Thyroid gland (tissue), 4 donors: ENCODE measurements at places on chromosomes 7 and 10. TPM values are rescaled to one million over a fixed set of nuclear protein-coding genes. Genes with fewer than 3 reads are reported as not detected.

- peaks cover 13% of the 10 kb centered on the region for H3K4me1 ChIP-seq
- no peaks in the 10 kb centered on the region for H3K27me3 ChIP-seq
- no peak overlapping the region for H3K4me3 ChIP-seq
- H3K27ac ChIP-seq = no peak overlapping the region
- no peaks in the 10 kb centered on the region for H3K36me3 ChIP-seq
Observed at GRCh38 chr10:3071405-3072198, 4.3 kb downstream of the PFKP start.

The TFR2 gene
- not detected for total RNA-seq

GRCh38 chr10:109239371-109239770 is 683.9 kb downstream of the XPNPEP1 start:
- no peaks in the 10 kb centered on the region for H3K36me3 ChIP-seq
- DNase-seq = no peak
- H3K4me1 ChIP-seq = no peaks in the 10 kb centered on the region
- no peaks in the 10 kb centered on the region for H3K27me3 ChIP-seq

- peak overlapping the region; percentile 81 for H3K4me3 ChIP-seq
- no peaks in the 10 kb centered on the region for H3K36me3 ChIP-seq
- no peak for DNase-seq
- H3K27me3 ChIP-seq = no peaks in the 10 kb centered on the region
- H3K27ac ChIP-seq = peak overlapping the region; percentile 99
- peaks cover 25% of the 10 kb centered on the region for H3K4me1 ChIP-seq
Observed at GRCh38 chr10:63522277-63522687, 1.1 kb downstream of the REEP3 start.

The CTNNA3 gene
- not detected for total RNA-seq

The SLC18A2 gene
- total RNA-seq = not detected

DNA sequence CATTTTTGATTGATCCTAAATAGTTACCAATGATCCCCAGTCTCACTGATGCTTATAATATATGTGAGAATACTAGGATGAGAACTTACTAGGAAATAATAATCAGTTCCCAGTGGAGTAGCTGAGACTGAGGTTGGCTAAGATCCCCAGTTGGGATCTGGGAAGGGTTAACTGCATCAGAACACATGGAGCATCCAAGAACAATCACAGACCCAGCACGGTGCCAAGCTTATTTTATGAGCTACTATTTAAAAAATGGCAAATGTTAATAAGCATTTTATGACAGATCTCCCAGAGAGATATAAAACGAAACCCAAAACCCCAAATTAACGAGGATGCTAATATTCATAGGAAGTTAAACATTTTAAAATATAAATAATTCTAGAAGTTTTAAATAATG is 379.5 kb downstream of the THSD7A start:
- H3K27me3 ChIP-seq = no peaks in the 10 kb centered on the region
- no peak overlapping the region for H3K27ac ChIP-seq
- DNase-seq = no peak
- H3K4me1 ChIP-seq = no peaks in the 10 kb centered on the region
- no peak overlapping the region for H3K4me3 ChIP-seq

- peaks cover 10% of the 10 kb centered on the region for H3K4me1 ChIP-seq
- H3K27ac ChIP-seq = no peak overlapping the region
- H3K4me3 ChIP-seq = no peak overlapping the region
- H3K36me3 ChIP-seq = peaks cover 10% of the 10 kb centered on the region
- H3K27me3 ChIP-seq = no peaks in the 10 kb centered on the region
Observed at GRCh38 chr7:140333223-140333622, 65.1 kb downstream of the SLC37A3 start.

The SDK1 gene
- total RNA-seq = 1.3 TPM

DNA sequence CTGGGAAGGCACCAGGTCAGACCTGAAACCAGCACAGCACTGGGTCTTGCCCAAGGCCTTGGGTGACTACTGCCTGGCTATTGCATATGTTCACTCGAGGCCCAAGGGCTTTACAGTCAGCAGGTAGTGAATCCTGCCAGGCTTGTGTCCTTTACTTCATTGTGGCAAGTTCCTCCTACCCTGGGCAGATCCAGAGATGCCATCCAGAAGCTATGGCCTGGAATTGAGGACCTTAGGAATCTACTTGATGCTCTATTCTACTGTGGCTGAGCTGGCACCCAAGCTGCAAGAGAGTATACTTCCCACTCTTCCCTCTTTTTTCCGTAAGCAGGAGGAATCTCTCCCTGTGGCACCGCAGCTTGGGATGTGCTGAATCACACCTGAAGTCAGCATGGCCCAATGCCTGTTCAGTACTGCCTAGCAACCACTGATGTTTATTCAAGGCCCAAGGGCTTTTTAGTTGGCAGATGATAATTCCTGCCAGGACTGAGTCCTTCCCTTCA is 246.7 kb upstream of the CTBP2 start:
- H3K27me3 ChIP-seq = no peaks in the 10 kb centered on the region
- H3K36me3 ChIP-seq = no peaks in the 10 kb centered on the region
- no peaks in the 10 kb centered on the region for H3K4me1 ChIP-seq

- H3K4me3 ChIP-seq = no peak overlapping the region
- H3K27ac ChIP-seq = no peak overlapping the region
- peaks cover 23% of the 10 kb centered on the region for H3K4me1 ChIP-seq
- peaks cover 15% of the 10 kb centered on the region for H3K36me3 ChIP-seq
Observed at GRCh38 chr7:6007386-6007785, 1.5 kb downstream of the PMS2 start.

The SFMBT2 gene
- total RNA-seq = 10.8 TPM

DNA sequence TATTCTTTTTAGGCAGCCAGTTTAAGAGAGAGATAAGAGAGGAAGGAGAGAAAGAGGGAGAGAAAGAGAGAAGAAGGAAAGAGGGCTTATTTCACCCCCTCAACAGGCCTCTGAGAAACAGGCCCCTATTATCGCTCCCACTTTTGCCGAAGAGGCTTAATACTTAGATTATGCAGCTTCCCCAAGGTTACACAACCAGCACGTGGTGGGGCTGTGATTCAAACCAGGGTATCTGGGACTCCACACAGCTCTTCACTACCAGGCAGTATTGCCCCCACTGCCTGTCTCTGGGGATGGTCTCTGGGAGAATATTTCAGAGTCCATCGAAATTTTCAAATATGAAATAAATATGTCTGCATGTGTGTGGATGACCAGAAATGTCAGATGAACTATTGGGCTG is 3.0 kb downstream of the GIMAP1 start:
- no peaks in the 10 kb centered on the region for H3K4me1 ChIP-seq
- no peaks in the 10 kb centered on the region for H3K27me3 ChIP-seq
- DNase-seq = no peak
- H3K27ac ChIP-seq = no peak overlapping the region

DNA sequence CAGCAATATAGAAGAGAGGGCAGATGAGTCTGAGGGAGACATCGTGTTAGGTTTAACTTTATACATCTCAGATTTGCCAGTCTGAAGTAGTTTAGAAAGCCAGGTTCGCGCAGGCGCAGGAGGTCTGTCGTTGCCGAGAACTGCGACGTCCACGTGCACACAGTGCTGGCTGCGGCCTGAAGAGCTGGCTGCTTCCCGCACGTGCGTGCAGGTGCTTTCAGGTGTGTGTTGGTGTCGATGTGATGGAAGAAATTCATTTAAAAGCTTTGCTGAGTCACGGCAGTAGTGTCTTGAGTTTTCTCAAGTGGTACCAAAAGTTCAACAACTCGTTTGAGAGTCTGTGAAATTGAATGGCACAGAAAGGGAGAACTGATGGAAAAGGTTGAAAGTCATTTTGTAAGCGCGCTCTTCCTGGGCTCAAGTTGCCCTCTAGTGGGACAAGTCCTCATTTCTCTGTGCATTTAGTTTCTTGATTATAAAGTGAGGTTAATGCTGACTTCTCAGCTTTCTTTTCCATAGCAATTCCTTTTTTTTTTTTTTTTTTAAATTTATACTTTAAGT is 18.6 kb downstream of the WDR37 start:
- peak overlapping the region; percentile 76 for H3K27ac ChIP-seq
- no peak overlapping the region for H3K4me3 ChIP-seq
- no peaks in the 10 kb centered on the region for H3K4me1 ChIP-seq
- DNase-seq = peak; percentile 72
- H3K27me3 ChIP-seq = no peaks in the 10 kb centered on the region

The SFTPA1 gene
- not detected for total RNA-seq

The CPXM2 gene
- 11.6 TPM for total RNA-seq

GRCh38 chr7:11807000-11807399 is 25.0 kb downstream of the THSD7A start:
- H3K27me3 ChIP-seq = no peaks in the 10 kb centered on the region
- H3K4me1 ChIP-seq = no peaks in the 10 kb centered on the region
- no peak overlapping the region for H3K4me3 ChIP-seq

The ASIC3 gene
- 2.6 TPM for total RNA-seq
